ENCODE measurements at places on chromosomes 2 and 18. TPM values are rescaled to one million over a fixed set of nuclear protein-coding genes. Genes with fewer than 3 reads are reported as not detected.

PJVK gene
- total RNA-seq = 5.1 TPM

IL1RN gene
- total RNA-seq = 6.0 TPM

VIT gene
- 0.88 TPM for total RNA-seq

ACADL gene
- total RNA-seq = 16.1 TPM

CCL20 gene
- 1.3 TPM for total RNA-seq
